Left hindlimb (tissue), 1 donor: ENCODE measurements at places on chromosomes 7 and 10.

DNA sequence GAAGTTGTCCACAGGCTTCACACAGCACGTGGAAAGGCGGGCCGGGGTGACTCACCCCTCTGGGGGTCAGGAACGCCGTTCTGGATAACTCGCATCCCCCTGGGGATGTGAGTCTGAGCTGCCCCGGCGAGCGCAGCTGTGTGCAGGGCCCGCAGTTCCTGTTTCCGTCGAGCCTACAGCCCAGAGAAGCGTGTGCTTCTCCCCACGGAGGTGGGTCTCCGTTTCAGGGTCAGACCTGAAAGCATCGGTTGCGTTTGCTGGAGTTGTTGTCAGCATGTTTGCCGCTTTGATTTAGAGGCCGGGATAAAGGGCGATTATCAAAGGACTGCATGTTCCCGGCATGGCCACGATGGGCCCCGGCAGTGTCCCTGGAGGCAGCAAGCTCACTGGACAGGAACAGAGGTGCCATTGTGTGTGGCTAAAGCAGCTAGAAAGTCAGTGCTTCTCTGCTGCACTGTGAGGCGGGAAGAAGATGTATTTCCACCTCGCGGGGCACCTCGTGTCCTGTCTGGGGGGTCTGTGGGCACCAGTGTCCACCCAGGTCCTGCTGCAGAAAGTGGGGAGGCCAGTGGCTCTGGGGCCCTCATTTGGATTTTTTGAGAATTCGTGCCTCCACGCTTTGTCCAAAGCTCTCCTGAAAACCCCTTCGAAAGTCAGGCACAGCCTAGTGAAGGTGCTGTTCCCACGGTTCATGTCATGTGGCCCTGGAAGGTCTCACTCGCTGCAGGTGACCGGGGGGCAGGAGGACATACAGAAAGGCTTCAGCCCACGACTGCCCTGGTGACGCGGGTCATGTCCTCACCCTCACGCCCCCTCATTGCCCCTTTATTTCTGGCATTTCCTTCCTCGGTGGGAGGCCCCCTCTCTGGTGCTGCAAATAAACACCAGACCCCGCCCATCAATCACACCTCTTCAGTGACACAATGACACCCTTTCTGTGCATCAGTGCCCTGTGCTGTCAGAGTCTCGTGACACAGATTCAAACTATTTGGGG lies 27.4 kb upstream of the GDI2 start:
- peak; percentile 44 for DNase-seq

DNA sequence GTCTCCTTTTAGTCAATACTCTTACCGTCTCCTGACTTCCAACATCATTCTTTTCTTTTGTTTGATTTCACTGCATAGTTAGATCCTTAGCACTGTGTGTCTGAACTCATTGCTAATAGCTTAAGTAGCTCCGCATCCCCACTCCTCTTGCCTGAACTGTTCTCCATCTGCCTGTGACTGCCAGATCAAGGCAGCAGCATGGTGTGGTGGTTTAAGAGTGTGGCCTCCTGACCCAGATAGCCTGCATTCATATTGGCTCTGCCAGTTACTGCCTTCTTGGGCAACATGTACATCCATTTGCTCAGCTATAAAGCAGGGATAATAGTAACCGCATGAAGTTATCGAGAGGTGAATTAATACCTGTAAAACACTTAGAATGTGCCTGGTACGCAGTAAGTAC lies 50.8 kb downstream of the SUFU start:
- DNase-seq, result no peak

- DNase-seq, result no peak
Measured at GRCh38 chr7:1395211-1396070, 63.8 kb downstream of the MICALL2 start.

DNA sequence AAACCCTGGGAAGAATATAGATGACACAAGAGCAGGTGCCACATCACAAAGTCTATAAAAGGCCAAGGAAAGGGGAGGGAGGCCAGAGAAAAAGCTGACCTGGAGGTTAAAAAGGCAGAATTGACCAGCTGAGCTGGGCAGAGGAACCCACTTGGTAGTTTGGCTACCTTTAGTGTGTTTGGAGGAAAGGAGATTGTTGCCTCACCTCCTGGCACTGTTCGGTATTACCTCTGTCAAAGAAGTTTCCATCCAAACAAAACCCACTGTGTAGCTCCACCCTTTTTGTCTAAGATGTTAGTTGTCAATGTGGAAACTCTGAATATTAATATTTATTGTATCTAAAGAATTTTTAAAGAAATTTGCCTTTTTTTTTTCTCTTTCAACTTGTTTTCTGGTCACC lies 23.4 kb downstream of the ENTPD7 start:
- DNase-seq, result no peak

DNA sequence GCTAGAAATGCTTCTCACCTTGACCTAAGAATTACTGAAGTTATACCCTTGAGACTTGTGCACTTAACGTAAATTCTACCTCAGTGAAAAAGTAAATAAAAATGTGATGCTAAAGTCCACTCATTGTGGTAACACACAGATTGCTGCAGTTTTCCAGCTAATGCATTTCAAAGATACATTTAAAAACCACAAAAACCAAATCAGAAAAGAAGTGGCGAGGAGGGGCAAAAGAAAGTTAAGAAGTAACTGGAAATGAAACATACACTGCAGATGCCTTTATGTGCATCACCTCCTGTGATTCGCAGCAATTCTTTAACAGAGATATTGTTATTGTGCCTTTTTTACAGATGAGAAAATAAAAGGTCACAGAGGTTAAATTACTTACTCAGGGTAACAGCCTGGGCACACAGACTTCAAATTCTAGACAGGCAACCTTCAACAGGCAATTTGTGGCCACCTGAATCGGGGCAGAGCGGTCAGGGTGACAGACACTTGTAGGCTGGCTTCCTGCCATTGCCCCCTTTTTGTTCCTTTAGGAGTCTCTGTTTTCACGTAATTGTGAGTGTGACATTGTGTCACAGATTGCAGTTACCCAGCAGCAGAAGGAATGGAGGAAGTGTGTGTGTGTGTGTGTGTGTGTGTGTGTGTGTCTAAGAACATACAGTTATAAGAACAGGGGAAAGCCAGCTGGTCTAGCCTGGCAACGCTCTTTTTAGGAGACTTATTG lies 1.9 kb downstream of the WIPF3 start:
- DNase-seq, result no peak
